Cerebellar cortex (tissue), 1 donor: ENCODE measurements at places on chromosomes 3 and 15.

GRCh38 chr3:141388395-141388794 lies 20.1 kb downstream of the ZBTB38 start:
- DNase-seq, result peak; percentile 37

DNA sequence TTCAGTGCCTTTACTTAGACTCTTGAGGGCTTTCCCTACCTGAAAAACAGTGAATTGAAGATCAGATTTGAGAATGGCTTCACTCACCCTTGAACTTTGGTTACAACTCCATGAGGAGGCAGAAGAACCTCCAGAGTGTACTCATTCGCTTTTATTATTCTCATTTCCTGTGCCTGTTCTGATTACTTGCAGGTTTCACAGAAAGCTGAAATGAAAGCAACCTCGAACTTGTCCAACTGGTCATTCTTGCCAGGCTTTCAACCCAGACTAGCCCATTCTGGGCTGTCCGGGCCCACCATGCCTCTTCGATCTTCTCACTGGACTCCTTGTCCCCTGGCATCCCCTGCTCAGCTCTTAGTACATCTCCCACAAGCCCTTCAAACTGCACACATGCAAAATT lies 20.2 kb upstream of the THUMPD3 start:
- DNase-seq, result no peak

GRCh38 chr3:129608087-129608935 lies 1.8 kb upstream of the PLXND1 start:
- DNase-seq, result no peak

DNA sequence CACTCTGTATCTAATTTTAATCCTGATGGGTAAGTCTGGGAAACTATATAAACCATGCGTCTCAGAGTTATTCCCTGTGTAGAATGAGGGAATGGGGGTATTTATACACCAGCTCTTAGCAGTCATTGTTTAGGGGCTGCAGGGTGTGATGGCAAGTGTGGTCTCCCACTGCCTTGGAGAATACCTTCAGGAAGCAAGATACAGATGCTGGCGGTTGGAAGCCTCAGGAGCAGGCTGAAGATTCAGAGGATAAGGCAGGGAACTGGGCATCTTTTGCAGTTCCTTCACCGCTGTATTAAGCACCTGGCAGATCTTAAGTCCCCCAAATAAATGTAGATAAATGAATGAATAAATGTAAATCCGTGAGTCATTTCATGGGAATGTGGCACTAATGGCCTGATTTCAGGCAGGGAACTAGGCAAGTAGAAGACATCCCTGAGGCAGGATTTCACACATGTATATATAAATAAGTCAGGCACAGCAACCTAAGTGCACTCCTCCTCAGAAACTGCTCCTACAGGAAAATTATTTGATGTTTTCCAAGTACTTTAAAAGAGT lies 209.2 kb upstream of the GADL1 start:
- DNase-seq, result no peak

DNA sequence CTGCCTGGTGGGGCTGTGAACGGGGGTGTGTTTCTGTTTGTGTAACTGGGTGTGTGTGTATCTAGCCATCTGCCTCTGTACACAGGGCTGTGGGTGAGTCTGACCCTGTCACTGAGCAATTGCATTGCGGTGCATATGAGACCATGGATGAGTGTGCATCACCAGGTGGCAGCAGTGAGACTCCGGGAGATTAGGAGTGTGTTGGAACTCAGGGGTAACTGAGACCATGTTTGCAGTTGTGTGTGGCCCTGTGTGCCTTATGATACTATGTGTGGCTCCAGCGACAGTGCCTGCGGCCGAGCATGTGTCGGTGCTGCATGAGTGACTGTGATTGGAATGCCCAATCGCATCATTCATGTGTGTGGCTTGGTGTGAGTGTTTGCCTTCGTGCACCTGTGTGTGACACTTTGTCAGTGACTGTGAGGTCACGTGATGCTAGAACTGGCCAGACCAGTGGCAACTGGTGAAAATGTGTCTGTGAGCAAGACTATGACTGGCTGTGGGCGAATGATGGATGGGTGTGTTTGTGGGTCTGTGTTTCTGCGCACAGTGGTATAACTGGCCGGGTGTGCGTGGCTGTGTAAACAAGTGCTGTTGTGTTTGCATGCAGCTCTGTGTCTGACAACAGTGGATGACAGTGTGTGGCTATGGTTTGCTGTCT lies 14.0 kb downstream of the VILL start:
- peak; percentile 79 for DNase-seq

GRCh38 chr3:188822411-188822810 lies 349.4 kb upstream of the TPRG1 start:
- DNase-seq, result no peak

GRCh38 chr3:63295806-63296205 lies 17.7 kb downstream of the SYNPR start:
- DNase-seq, result peak; percentile 93

- DNase-seq, result no peak
These were observed 19.4 kb upstream of the LMCD1 start for GRCh38 chr3:8482263-8482662.

- no peak for DNase-seq
These were observed 107.4 kb upstream of the KLF13 start for GRCh38 chr15:31219221-31219620.

DNA sequence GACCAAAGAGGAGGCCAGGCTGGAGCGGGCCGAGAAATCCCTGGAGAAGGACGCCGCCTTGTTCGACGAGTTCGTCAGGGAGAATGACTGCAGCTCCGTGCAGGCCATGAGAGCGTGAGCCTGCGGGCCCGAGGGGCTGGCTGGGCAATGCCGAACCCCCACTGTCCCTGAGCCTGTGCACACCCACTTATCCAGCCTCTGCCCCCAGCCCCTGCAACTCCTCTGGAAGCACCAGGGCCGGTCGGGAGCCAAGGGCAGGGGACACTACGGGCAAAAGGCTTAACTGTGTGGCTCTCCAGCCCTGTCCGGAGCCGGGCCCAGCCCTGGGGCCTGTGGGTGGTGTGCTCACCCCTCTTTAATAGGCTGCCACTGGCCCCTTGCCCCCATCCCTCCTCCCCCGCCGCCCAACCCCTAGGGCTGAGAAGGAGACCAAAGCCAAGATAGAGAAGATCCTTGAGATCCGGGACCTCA lies 24.0 kb downstream of the CFAP100 start:
- no peak for DNase-seq

DNA sequence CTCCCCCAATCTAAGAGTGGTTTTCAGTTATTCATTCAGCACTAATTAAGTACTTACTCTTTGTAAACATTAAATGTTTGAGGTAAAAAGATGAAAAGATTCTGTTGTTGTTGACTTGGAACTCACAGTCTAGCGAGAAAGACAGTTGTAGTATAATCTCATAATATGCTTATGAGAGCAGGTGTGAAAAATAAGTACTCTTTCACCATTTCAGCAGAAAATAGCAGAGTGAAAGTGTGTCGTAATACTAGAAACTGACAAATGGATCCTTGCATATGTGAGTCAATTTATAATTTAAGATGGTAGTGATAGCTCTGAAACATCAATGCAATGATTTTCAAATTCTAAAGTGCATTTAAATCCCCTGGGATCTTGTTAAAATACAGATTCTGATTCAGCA lies 618.8 kb upstream of the CCDC54 start:
- no peak for DNase-seq

DNA sequence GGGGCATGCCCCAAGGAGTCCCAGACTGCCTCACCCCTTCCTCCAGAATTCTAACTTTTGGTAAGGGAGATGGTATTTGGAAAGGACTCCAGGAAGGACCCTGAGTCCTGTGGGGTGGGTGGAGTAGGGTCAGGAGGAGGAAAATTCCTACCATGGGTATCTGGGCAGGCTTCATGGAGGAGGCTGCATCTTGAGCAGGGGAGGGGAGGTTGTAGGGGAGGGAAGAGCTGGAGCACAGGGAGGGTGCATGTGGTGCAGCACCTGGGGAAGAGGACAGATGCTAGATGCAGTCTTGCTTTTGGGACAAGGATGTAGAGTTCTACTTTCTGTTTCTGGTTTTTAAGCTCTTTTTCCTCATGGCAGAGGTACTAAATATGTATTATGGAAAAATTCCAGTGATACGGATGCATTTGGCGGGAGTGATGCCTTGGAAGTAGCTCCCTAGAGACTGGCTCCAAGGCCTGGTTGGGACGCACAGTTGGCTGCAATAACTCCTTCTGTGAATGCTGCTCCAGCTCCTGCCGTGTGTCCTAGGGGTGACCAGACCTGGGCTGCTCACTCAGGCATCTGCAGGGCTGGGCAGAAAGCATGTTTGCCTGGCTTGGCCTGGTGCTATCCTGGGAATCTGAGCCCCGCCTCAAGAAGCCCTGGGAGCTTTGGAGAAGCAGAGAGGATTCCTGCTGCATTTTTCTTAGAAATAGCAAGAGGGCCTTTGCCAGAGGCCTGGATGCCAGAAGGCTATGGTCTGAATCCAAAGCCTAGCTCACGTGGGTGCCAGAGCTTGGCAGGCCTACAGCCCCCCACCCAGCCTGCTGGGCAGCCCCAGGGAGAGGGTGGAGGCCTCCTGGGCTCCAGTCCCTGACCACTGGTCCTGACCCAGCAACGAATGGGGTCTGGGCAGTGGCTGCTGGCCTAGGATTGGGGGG lies 10.1 kb downstream of the SEMA3F start:
- peak; percentile 46 for DNase-seq

- no peak for DNase-seq
These were observed 88.6 kb upstream of the ADAMTS17 start for GRCh38 chr15:100430411-100430810.

DNA sequence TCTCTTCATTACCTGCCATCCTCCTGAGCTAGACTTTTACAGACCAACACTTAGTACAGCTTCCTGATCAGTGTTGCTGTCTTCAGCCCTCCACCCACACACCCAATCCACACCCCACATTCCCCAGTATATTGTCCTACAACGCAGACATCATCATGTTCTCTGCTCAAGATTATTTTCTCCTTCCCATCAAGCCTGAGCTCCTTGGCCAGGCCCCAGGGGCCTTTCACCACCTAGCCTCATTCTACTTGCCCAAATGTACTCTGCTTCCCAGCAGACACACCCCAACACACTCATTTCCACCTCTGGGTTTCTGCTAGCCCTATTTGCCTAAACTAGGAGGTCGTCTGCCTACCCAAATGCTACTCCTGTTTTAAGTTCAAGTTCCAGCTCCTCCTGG lies 37.0 kb downstream of the DAPK2 start:
- DNase-seq, result no peak

DNA sequence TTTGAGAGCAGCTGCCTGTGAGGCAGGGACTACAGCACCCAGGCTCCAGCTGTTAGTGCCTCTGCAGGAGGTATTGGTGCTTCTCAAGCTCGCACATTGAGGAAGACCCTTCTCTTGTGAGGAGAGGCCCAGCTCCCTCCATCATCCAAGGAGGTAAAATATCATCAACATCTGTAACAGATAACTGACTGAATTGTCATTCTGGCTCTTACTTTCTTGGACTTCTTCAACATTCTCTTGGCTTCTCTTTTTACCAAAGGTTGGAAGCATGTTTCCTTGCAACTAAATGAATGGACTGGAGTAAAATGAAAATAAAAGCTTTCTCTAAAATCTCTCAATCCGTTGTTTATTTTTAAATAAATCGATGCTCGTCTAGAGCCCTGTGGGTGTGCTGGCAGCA lies 53.1 kb upstream of the PXYLP1 start:
- no peak for DNase-seq

DNA sequence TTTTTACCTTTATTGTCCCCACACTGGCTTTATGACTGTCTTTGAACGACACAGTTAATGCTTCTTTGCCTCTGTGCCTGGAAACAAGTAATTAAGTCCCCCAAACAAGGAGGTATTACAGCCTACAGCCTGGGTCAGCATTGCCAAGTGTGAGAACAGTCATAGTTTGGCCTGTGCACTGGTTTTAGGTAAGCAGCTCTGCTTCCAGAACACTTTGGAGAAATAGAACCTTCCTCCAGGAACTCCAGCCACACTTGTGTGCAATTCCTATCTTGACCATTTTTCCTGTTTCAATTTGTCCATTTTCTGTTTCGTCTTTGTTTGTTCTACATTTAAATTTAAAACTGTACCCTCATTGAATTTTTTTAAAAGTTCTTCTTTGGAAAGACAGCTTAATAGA lies 568.2 kb downstream of the TUSC7 start:
- DNase-seq, result no peak

GRCh38 chr3:101992863-101993262 lies 143.5 kb downstream of the NFKBIZ start:
- DNase-seq, result no peak

DNA sequence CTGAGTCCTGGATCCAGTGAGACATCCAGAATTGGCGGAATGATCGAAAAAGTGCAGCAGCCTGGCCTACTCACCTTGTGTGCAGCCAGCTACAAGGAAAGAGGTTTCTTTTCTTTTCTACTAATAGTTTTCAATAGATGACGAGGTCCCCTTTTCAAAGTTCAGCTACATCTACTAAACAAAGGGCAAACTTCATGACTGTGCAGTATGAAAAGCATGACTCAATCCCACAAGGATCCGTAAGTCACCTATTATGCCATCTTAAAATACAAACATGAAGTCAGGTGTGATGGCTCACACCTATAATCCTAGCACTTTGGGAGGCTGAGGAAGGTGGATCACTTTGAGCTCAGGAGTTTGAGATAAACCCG lies 16.7 kb downstream of the MIX23 start:
- DNase-seq, result no peak

DNA sequence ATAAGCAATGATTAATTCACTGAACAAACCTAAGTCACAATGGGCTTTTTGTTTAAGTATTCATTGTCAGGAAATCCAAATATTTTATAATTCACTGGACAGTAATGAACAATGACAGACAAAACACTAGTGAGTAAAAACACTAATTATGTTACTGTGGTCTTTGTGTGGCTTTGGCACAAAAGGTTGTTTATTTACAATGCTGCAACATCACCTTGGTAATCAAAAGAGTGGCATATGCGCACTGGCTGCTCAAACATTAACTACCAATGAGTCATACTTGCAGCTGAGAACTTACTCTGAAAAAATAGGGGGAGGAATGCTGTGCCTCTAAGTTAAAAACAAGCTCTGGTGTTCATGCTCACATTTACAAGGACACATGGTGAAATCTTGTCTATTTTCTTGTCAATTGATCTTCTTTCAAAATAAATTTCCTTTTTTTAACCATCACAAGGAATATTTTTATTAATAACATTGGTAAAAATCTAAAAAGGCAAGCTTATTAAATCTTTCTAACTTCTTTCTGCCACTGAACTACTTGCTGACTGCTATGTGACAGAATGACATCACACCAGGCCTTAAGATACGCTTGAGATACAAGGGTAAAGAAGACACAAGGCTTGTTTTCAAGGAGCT lies 85.2 kb upstream of the PPIB start:
- DNase-seq, result no peak

- peak; percentile 11 for DNase-seq
These were observed 170.7 kb downstream of the UBE3A start for GRCh38 chr15:25268166-25268565.

DNA sequence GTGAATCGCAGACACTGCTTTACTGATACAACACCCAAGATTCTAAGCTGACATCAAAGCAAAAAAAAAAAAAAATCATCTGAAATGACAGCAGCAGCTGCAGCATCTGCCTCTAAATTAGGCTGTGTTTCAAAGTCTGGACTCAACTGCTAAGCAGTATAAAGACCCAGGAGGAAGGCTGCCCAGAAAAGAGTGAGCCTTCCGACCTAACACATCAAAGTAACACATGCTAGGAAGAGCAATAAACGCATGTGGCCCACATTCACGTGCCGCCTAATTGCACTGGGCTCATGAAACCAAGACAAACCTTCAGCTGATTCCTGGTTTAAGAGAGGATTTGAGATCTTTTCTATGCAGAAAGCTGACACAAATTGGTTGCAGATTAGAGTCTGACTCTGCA lies 317.1 kb downstream of the ZIC4 start:
- peak; percentile 65 for DNase-seq

- no peak for DNase-seq
These were observed 43.4 kb upstream of the NLGN1 start for GRCh38 chr3:173354124-173354523.
